ENCODE measurements at places on chromosomes 2 and 18. TPM values are rescaled to one million over a fixed set of nuclear protein-coding genes. Genes with fewer than 3 reads are reported as not detected.

Gene CCDC141
- 0.51 TPM for total RNA-seq

Gene SYT4
- 232 TPM for total RNA-seq

Gene TXNDC2
- not detected for total RNA-seq

Gene PPP4R1
- total RNA-seq = 136 TPM

Gene NHEJ1
- total RNA-seq = 24.8 TPM

Gene DPYSL5
- 313 TPM for total RNA-seq

Gene GTF2A1L
- not detected for total RNA-seq

Gene ANKRD39
- 25.7 TPM for total RNA-seq

Gene SERPINB3
- not detected for total RNA-seq

Gene ICA1L
- 12.0 TPM for total RNA-seq

Gene ANKRD30B
- not detected for total RNA-seq

Gene CCDC121
- 5.3 TPM for total RNA-seq

Gene CABYR
- 14.0 TPM for total RNA-seq

Gene ASAP2
- total RNA-seq = 49.6 TPM

Gene LHCGR
- total RNA-seq = not detected

Gene IL36RN
- not detected for total RNA-seq

Gene ABCG8
- not detected for total RNA-seq

Gene ANO7
- total RNA-seq = 2.6 TPM

Gene DSG4
- not detected for total RNA-seq

Gene RAB27B
- not detected for total RNA-seq

Gene FBXO15
- total RNA-seq = 0.76 TPM

Gene ALPP
- total RNA-seq = 0.34 TPM

Gene FAM136A
- 17.3 TPM for total RNA-seq

Gene PRKD3
- 47.9 TPM for total RNA-seq

Gene NETO1
- total RNA-seq = 5.5 TPM

Gene LRPPRC
- 88.0 TPM for total RNA-seq

Gene SERPINB13
- not detected for total RNA-seq

Gene SCG2
- 38.7 TPM for total RNA-seq

Gene RPL31
- total RNA-seq = 761 TPM

Gene CAPG
- 15.5 TPM for total RNA-seq

Gene CRYGC
- total RNA-seq = not detected
